ENCODE measurements at places on chromosomes 1 and 21.

- no peak for DNase-seq
These were observed 59.8 kb downstream of the IL12RB2 start for GRCh38 chr1:67367370-67368045.

DNA sequence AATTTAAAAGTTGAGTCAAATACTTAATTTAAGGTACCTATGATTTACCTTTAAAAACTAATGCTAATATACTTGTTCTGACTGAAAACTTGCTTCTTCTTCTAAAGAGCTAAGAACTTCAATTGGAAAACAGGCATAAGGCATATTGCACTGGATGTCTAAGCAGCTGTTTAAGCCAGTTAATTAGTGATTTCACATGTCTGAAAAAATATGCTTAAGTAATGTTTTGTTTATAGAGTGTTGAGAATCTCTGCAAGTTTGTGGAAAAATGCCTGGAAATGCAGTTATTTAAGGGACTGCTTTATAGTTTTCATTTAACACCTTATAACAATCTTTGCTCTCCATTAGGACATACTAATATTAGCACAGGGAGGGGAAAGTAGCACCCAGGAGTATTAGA lies 28.2 kb downstream of the UBE2U start:
- DNase-seq: no peak

DNA sequence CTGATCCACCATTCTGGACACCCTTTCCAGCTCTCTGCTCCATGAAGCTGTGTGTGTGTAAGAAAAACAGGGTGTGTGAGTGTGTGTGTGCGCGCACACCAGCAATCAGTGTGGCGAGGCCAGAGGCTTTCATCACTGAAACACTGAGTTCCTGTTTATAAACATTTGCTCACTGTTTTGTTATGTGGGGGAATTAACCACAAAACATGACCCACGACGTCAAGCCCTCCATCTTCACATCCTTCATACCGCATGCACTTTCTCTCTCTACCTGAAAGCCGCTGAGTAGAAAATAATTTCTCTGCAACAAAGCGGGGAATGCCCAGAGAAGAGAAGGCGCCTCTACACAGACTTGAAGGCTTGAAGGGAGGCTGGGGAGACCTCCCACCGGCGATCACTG lies 148.9 kb upstream of the IRF2BP2 start:
- no peak for DNase-seq

- no peak for DNase-seq
These were observed 12.9 kb downstream of the PIGM start for GRCh38 chr1:160018900-160019299.

- no peak for DNase-seq
These were observed 29.6 kb downstream of the VANGL2 start for GRCh38 chr1:160429702-160430535.

GRCh38 chr1:13513895-13514546 lies at the start of gene LRRC38:
Gene LRRC38 (minus strand): TSS chr1:13514003. CDS start chr1:13513593, 410 bp downstream.
- DNase-seq: no peak

DNA sequence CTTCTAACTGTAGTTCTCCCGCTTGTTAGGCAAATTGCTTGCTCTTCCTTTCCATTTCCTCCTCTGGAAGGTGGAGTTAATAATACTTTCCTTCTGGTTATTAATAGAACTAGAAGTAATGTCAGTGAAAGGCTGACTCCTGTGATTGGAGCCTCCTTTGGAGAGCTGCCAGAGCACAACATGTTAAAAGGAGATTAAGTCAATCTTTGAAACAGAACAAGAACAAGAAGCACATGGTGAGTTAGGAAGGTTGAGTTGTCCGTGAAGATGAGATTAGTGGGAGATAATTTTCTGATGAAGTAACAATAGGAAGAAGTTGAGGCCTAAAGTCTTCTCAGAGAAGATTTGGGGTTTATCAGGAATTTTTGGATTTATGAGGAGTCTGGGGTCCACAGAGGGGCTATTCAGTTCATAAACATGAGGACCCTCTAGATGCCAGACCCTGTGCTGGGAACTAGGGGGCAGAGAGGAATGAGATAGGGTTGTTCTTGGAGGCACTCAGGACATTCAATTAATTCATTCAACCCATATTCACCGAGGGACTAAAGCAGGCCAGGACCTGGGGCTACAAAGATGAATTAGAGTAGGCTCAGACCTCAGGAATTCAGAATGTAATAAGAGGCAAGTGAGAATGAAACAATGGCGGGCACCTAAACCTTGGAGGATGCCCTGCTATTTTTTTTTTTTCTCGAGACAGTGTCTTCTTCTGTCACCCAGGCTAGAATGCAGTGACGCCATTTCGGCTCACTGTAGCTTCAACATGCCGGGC lies 40.7 kb upstream of the DHCR24 start:
- DNase-seq: no peak

DNA sequence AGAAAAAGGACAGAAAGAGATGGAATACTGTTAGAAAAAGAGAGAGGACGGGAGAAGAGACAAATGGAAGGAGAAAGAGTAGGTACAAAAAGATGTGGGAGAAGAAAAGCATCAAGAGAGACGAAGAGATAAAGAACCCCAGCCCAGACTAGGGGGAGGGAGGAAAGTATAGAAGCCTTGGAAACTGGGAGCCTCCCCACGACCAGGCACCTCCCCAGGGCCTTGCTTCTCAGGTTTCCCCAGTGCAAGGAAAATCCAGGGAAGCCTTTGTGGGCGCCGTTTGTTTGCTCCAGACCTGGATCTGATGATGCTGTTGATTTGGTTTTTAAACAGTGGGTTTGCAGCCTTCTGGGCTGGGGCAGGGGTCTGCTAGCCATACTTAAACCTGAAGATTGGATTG lies 15.2 kb upstream of the ALX3 start:
- no peak for DNase-seq

DNA sequence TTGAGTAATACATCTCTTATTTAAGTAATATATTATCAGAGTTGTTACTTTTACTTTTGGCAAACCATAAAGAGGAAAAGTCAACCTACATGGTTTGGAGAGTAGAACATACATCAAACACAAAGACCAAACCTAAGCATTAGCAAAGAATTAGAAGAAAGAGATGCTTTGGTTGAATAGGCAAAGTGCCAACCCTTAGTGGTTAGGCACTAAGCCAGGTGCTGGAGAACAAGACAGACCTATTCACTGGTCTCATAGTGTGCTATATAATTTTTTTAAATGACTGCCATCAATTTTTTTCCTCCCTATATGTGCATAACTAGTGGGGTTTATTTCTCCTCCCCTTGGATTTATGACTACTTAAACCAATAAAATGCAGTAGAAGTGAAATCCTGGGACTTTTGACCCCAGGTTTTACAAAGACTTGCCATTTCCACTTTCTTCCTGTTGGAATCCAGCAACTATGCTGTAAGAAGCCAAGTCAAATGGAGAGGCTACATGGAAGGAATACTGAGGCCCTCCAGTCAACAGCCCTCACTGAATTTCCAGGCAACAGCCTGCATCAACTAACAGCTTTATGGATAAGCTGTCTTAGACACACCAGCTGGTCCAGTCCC lies 69.8 kb upstream of the HAO2 start:
- no peak for DNase-seq
